ENCODE measurements at places on chromosomes 3 and 15. TPM values are rescaled to one million over a fixed set of nuclear protein-coding genes. Genes with fewer than 3 reads are reported as not detected.

- no peaks in the 10 kb centered on the region for H3K27me3 ChIP-seq
- DNase-seq: no peak
- H3K27ac ChIP-seq: no peak overlapping the region
- H3K4me1 ChIP-seq: peaks cover 13% of the 10 kb centered on the region
- no peak overlapping the region for H3K4me3 ChIP-seq
These were observed 774.7 kb downstream of the MECOM start for GRCh38 chr3:168888781-168889180.

DNA sequence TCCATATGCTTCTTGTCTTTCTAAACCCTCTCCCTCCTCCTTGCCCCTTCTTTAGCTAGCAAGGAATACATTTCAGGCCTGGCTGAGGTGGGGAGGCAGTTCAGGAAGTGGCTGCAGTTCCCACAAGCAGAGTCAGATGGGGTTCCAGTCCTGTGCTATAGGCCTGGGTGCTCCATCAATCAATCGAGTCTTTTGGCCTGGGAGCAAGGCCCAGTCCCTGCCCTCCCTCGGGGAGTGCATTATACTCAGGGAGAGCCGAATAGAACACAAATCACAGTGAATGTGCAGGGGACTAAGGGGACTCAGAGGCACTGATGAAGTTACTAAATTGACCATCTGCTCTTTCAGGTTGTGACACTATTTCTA is 58.0 kb upstream of the HERC1 start:
- H3K27me3 ChIP-seq: no peaks in the 10 kb centered on the region
- H3K4me3 ChIP-seq: no peak overlapping the region
- H3K27ac ChIP-seq: no peak overlapping the region
- no peak for DNase-seq
- no peaks in the 10 kb centered on the region for H3K36me3 ChIP-seq

DNA sequence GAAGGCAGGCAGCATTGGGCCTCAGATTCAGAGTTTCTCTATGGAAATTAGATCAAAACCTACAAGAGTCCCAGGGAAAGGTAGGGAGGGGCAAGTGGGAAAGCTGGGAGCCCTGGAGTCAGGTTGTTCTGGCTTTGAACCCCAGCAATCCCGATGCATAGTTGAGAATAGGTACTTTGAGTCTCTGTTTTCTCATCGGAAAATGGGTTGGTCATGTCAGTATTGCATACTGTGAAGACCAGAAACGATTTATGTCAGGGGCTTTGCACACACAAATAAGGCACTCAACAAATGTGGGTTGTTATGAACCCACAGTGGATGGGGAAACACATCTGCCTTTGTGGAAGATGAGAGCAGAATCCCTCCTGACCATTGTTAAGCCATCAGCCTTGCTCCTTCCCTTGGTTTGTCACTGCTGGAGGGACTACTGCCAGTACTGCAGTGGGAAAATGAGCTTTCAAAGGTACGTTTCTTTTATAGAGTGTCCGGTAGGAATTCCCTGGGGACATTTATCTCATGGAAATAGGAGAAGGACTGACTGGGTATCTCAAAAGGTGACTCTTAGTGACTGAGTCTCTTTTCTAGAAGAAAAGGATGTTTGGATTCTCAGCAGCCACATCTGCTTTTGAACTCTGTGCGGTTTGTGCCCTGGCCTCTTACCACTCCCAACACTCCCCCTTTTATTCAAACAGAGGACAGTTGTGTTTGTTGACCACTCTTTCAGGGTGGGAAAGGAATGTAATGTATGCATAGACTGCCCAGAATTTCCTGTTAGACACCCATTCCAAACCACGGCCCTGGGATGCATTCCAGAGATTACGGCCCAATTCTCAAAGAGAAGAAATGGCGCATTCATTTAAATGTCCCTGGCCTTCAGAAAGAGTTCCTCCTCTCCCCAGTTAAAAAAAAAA is 54.6 kb upstream of the VILL start:
- no peaks in the 10 kb centered on the region for H3K36me3 ChIP-seq
- H3K4me3 ChIP-seq: peak overlapping the region; percentile 1
- no peaks in the 10 kb centered on the region for H3K27me3 ChIP-seq
- H3K4me1 ChIP-seq: peaks cover 73% of the 10 kb centered on the region

GRCh38 chr3:174821477-174821876 is 37.7 kb upstream of the NAALADL2 start:
- no peak for DNase-seq
- H3K4me1 ChIP-seq: no peaks in the 10 kb centered on the region
- no peaks in the 10 kb centered on the region for H3K36me3 ChIP-seq
- no peak overlapping the region for H3K4me3 ChIP-seq
- no peaks in the 10 kb centered on the region for H3K27me3 ChIP-seq
- no peak overlapping the region for H3K27ac ChIP-seq

DNA sequence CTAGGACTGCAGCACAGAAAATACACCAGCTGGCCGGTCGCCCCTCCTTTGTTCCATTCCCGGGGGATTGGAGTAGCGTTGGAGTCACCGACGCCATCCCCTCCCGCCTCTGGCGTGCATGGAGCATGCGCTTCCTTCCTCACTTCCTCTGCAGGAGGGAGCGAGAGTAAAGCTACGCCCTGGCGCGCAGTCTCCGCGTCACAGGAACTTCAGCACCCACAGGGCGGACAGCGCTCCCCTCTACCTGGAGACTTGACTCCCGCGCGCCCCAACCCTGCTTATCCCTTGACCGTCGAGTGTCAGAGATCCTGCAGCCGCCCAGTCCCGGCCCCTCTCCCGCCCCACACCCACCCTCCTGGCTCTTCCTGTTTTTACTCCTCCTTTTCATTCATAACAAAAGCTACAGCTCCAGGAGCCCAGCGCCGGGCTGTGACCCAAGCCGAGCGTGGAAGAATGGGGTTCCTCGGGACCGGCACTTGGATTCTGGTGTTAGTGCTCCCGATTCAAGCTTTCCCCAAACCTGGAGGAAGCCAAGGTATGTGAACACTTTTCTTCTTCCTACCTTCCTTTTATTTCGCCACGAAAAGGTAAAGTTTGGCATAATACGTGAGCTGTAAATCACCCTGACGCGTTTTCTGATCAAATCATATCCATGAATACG is at the start of gene SCG3:
Gene SCG3 (plus strand): TSS at position 201 of the 661 bp plus-strand sequence. CDS start 253 bp downstream, at position 454.
- H3K36me3 ChIP-seq: no peaks in the 10 kb centered on the region
- peak; percentile 90 for DNase-seq
- peaks cover 8% of the 10 kb centered on the region for H3K4me1 ChIP-seq
- H3K27me3 ChIP-seq: peaks cover 38% of the 10 kb centered on the region

- no peak for DNase-seq
- no peak overlapping the region for H3K4me3 ChIP-seq
- peaks cover 41% of the 10 kb centered on the region for H3K4me1 ChIP-seq
- peaks cover 12% of the 10 kb centered on the region for H3K36me3 ChIP-seq
- H3K27me3 ChIP-seq: no peaks in the 10 kb centered on the region
These were observed 38.2 kb downstream of the TGFBR2 start for GRCh38 chr3:30644615-30645014.

GRCh38 chr3:113226491-113226890 is 15.1 kb downstream of the BOC start:
- no peak overlapping the region for H3K27ac ChIP-seq
- H3K36me3 ChIP-seq: peaks cover 2% of the 10 kb centered on the region
- H3K4me1 ChIP-seq: peaks cover 17% of the 10 kb centered on the region
- no peaks in the 10 kb centered on the region for H3K27me3 ChIP-seq

GRCh38 chr3:32082721-32083120 is 23.7 kb upstream of the GPD1L start:
- H3K4me1 ChIP-seq: peaks cover 8% of the 10 kb centered on the region
- no peak overlapping the region for H3K4me3 ChIP-seq
- no peak overlapping the region for H3K27ac ChIP-seq
- DNase-seq: no peak

DNA sequence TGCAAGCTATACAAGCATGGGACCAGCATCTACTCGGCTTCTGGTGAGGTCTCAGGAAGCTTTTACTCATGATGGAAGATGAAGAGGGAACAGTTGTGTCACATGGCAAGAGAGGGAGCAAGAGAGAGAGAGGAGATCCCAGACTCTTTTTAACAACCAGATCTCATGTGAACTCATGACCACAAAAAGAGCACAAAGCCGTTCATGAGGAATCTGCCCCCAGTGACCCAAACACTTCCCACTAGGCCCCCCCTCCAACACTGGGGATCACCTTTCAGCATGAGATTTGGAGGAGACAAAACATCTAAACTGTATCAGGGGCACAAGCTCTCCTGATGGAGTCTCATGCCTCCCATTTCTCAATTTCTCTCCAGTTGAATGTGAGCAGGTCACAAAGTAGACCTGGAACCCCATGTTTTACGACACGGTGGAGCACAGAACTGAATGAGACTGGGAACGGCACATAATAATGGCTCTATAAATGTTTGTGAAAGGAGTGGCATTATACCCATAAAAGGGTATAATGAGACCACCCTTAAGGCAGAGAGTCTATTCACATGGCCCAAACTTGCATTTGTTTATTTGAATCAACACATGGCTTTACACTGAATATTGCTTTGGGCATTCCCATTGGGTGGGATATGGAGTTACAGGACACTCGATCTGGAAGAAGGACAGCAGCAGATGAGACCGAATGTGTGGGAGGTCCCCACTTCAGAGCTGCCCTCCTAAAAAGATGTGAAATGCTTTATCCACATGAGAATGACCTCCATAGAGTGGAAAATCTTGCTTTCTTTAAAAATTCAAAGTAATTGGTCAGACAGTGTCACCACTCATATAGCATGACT is 38.8 kb downstream of the IL16 start:
- peaks cover 10% of the 10 kb centered on the region for H3K4me1 ChIP-seq
- peaks cover 4% of the 10 kb centered on the region for H3K36me3 ChIP-seq
- no peak overlapping the region for H3K4me3 ChIP-seq
- H3K27ac ChIP-seq: peak overlapping the region; percentile 27
- peaks cover 1% of the 10 kb centered on the region for H3K27me3 ChIP-seq

GRCh38 chr3:122929188-122930062 is 98.1 kb downstream of the SEMA5B start:
- DNase-seq: no peak
- H3K4me1 ChIP-seq: no peaks in the 10 kb centered on the region
- H3K27ac ChIP-seq: no peak overlapping the region
- H3K4me3 ChIP-seq: no peak overlapping the region
- H3K36me3 ChIP-seq: peaks cover 14% of the 10 kb centered on the region
- H3K27me3 ChIP-seq: peaks cover 16% of the 10 kb centered on the region

DNA sequence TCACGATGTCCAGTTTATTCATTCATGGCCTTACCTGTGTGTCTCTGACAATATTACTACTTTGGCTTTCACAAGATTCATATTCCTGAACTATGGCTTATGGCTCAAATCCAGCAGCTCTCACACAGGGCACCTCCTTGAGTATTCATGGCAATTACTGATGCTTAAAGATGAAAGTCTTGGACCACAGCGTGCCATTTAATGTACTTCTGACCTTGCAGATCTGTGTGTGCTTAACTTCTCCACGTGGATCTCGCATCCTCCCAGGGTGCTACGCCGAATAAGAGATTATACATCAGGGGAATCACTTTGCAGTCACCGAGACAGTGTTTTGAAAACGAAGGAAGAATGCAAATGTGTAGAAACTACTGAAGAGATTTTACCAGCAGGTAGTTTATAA is 147.5 kb downstream of the TNIK start:
- H3K36me3 ChIP-seq: peaks cover 3% of the 10 kb centered on the region
- H3K27me3 ChIP-seq: no peaks in the 10 kb centered on the region
- no peak overlapping the region for H3K4me3 ChIP-seq
- no peak for DNase-seq

- H3K4me1 ChIP-seq: no peaks in the 10 kb centered on the region
- no peak overlapping the region for H3K4me3 ChIP-seq
- no peak for DNase-seq
- H3K27me3 ChIP-seq: peaks cover 9% of the 10 kb centered on the region
These were observed 101.2 kb downstream of the SCN11A start for GRCh38 chr3:38950581-38950980.

DNA sequence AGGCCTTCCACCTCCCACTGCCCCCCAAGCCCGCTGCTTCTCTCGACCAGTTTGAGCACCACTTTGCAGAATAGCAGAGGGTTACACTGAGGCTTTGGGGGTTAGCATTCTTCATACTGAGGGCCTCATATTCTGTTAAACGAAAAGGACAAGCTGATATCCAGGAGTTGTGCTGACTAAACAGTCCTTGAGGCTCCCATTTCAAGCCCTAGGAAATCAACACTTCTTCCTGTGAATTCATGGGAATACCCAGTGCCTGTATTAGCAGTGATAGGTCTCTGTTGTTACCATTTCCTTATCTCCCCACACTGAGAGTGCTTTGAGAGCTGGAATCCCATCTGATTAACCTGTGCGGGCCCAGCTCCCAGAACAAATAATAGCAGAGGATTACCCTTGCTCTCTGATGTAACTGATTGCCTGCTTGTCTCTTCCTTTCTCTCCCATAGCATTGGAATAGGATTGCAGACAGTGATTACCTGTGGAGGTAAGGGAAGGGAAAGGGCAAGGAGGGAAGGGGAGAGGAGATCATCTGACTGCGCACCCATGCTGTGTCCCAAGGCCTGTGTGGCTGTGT is 930 bp downstream of the FBXW12 start:
- no peak overlapping the region for H3K27ac ChIP-seq
- no peaks in the 10 kb centered on the region for H3K4me1 ChIP-seq
- H3K36me3 ChIP-seq: no peaks in the 10 kb centered on the region
- no peak overlapping the region for H3K4me3 ChIP-seq

GRCh38 chr15:51172193-51172592 is 77.5 kb upstream of the TNFAIP8L3 start:
- no peaks in the 10 kb centered on the region for H3K27me3 ChIP-seq
- H3K4me3 ChIP-seq: no peak overlapping the region
- H3K4me1 ChIP-seq: peaks cover 44% of the 10 kb centered on the region
- H3K36me3 ChIP-seq: no peaks in the 10 kb centered on the region

SLC35G2 gene
- 3.8 TPM for total RNA-seq

PLXNB1 gene
- total RNA-seq: 108 TPM

STOML1 gene
- total RNA-seq: 18.9 TPM
